ENCODE measurements at places on chromosomes 2 and 18. TPM values are rescaled to one million over a fixed set of nuclear protein-coding genes. Genes with fewer than 3 reads are reported as not detected.

ST8SIA5 gene
- total RNA-seq, result not detected

ASB18 gene
- not detected for total RNA-seq

GRCh38 chr2:41933046-41933420 is 114.8 kb upstream of the PKDCC start:
- H3K4me1 ChIP-seq, result peaks cover 31% of the 10 kb centered on the region
- H3K36me3 ChIP-seq, result no peaks in the 10 kb centered on the region
- no peaks in the 10 kb centered on the region for H3K27me3 ChIP-seq
- no peak for DNase-seq
- H3K4me3 ChIP-seq, result no peak overlapping the region
- peak overlapping the region; percentile 40 for H3K27ac ChIP-seq

LCLAT1 gene
- 24.9 TPM for total RNA-seq

GREB1L gene
- 14.4 TPM for total RNA-seq

- H3K27me3 ChIP-seq, result no peaks in the 10 kb centered on the region
- peak; percentile 98 for DNase-seq
- peak within 1 kb of the TSS; percentile 89 for H3K27ac ChIP-seq
- peak within 1 kb of the TSS; percentile 91 for H3K4me3 ChIP-seq
- H3K4me1 ChIP-seq, result peaks cover 13% of the 10 kb centered on the region
Measured at GRCh38 chr2:180006781-180007579, at the start of gene CWC22. CWC22 (minus strand) TSS chr2:180007297; CDS start chr2:179993341, 13,956 bp downstream.

- no peak overlapping the region for H3K27ac ChIP-seq
- H3K4me1 ChIP-seq, result no peaks in the 10 kb centered on the region
- no peak overlapping the region for H3K4me3 ChIP-seq
- no peaks in the 10 kb centered on the region for H3K36me3 ChIP-seq
Measured at GRCh38 chr2:15134957-15135356, 426.2 kb downstream of the NBAS start.

DNA sequence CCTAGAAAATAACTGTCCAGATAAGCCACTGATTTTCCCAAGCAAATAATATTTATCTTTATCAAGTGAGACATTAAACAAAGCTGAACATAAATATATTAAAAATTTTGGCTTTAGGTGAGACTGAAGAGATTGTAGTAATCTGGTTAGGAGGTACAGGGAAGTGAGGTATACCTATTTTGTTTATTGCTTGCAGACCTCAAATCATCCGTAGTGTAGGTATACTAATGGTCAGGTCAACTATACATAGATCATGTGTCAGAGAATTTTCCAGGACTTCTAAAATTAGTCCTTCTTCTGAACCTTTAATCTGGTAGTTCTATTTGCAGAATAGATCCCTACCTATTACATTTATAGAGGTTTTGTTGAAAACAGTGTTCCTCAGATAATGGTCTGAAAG is 41.5 kb downstream of the SP140 start:
- no peak overlapping the region for H3K27ac ChIP-seq
- no peak for DNase-seq
- H3K27me3 ChIP-seq, result no peaks in the 10 kb centered on the region
- H3K4me3 ChIP-seq, result no peak overlapping the region
- H3K4me1 ChIP-seq, result no peaks in the 10 kb centered on the region
- H3K36me3 ChIP-seq, result no peaks in the 10 kb centered on the region

COL6A3 gene
- 178 TPM for total RNA-seq

GRCh38 chr2:189285349-189285748 is 105.8 kb upstream of the COL5A2 start:
- no peaks in the 10 kb centered on the region for H3K36me3 ChIP-seq
- H3K27ac ChIP-seq, result no peak overlapping the region
- DNase-seq, result no peak
